Cardiac atrium fibroblast (primary cell): ENCODE measurements at places on chromosomes 7 and 10. TPM values are rescaled to one million over a fixed set of nuclear protein-coding genes. Genes with fewer than 3 reads are reported as not detected.

The SMIM30 gene
- total RNA-seq = 43.0 and 49.1 TPM in 2 replicates

The HTR5A gene
- not detected in 2 replicates for total RNA-seq

The SUN3 gene
- total RNA-seq = not detected in 2 replicates

The WIPF3 gene
- not detected in 2 replicates for total RNA-seq

The TUBB8 gene
- not detected in 2 replicates for total RNA-seq

The SPDYE8 gene
- not detected in 2 replicates for total RNA-seq

The SFTPD gene
- 0.36 TPM in 1 of 2 replicates, not detected in the other for total RNA-seq

The CISD1 gene
- 30.0 and 40.8 TPM in 2 replicates for total RNA-seq

The ITPRID1 gene
- total RNA-seq = not detected in 2 replicates

The PTPRZ1 gene
- total RNA-seq = 0.18 TPM in 1 of 2 replicates, not detected in the other

The SFXN2 gene
- total RNA-seq = 2.0 and 3.4 TPM in 2 replicates

The CDH23 gene
- 0.18 TPM in 1 of 2 replicates, not detected in the other for total RNA-seq

The MKI67 gene
- 5.1 and 8.3 TPM in 2 replicates for total RNA-seq

The EPHA1 gene
- not detected in 2 replicates for total RNA-seq
